ENCODE measurements at places on chromosomes 4 and X.
A peak's percentile ranks its signal among the peaks of the same experiment; 100 is the strongest.

DNA sequence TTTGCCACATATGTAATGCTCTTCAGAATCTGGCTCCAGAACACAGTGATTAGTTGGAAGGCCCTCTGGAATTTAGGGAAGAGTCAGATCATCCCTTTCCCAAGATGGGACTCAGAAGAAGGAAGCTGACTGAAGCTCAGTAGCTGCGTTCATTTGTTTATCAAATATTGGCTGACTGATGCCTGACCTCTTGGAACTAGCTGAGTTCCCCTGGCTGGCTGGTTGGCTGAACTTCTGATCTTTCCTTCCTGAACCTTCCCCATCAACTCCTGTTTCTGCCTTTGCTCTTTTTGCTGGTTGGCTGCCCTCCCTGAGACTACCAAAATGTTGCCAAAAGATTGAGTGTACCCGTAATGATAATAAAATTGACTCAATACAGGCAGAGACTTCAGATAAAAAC, 866.5 kb upstream of the INTU start:
- peak overlapping the region; percentile 29 for H3K27ac ChIP-seq
- H3K4me1 ChIP-seq, result peaks cover 4% of the 10 kb centered on the region
- H3K4me3 ChIP-seq, result no peak overlapping the region

DNA sequence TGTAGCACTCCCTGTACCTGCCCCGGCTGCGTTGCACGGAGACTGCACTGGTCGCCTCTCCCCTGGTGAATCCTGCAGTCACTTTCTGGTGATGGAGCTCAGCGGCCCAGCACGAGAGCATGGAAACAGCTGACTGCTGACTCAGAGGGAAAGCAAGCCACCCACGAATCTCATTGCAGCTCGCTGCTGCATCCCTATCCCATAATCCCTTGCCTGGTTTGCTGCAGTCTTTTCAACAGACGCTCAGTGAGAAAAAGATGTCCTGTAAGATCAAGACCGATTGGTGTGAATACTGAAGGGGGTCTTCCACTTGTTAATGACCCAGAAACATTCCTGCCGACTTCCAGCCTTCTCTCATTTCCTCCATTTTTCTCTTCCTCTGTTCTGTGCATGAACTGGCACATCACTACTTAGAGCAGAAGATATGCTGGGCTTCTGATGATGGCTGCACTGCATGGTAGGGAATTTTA, 52.9 kb downstream of the TRIM2 start:
- H3K36me3 ChIP-seq, result no peaks in the 10 kb centered on the region
- H3K27ac ChIP-seq, result peak overlapping the region; percentile 31
- peaks cover 5% of the 10 kb centered on the region for H3K4me1 ChIP-seq
- H3K27me3 ChIP-seq, result no peaks in the 10 kb centered on the region

GRCh38 chr4:76562161-76562560, 127.1 kb downstream of the SHROOM3 start:
- H3K4me3 ChIP-seq, result no peak overlapping the region
- H3K4me1 ChIP-seq, result peaks cover 17% of the 10 kb centered on the region

GRCh38 chr4:8316251-8316771, 46.8 kb downstream of the HTRA3 start:
- H3K4me1 ChIP-seq, result peaks cover 14% of the 10 kb centered on the region
- H3K27ac ChIP-seq, result peak overlapping the region; percentile 18
- H3K27me3 ChIP-seq, result no peaks in the 10 kb centered on the region
- no peak for DNase-seq
- no peaks in the 10 kb centered on the region for H3K36me3 ChIP-seq

DNA sequence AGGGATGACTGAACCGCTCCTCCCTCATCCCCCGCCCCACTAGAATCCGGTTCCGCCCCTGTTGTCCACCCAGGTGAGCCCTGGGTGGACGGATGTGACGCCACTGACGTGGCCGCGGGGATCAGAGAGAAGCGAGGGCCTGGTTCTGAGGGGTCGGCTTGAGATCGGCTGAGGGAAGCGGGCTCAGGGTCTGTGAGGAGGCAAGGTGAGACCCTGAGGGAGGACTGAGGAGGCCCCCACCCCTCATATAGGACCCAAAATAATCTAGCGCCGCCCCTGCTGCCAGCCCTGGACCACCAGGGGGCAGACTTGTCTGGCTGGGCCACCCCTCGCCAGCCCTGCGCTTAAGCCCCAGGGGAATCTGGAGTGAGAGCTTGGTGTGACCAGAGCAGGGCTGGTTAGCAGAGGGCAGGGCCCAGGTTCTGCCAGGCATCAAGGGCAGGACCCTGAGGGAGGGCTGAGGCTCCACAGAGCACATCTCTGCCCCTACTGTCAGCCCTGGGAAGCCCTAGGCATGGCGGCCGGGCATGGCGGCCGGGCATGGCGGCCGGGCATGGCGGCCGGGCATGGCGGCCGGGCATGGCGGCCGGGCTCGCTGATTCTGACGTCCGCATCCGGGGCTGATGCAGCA, at the start of gene MAGEA8:
MAGEA8 (plus strand) TSS at position 103 of the 631 bp plus-strand sequence. CDS start 3,090 bp downstream, outside the sequence.
- H3K27me3 ChIP-seq, result no peaks in the 10 kb centered on the region
- H3K4me3 ChIP-seq, result no peak within 1 kb of the TSS
- no peaks in the 10 kb centered on the region for H3K4me1 ChIP-seq
- H3K27ac ChIP-seq, result no peak within 1 kb of the TSS
- no peak for DNase-seq

DNA sequence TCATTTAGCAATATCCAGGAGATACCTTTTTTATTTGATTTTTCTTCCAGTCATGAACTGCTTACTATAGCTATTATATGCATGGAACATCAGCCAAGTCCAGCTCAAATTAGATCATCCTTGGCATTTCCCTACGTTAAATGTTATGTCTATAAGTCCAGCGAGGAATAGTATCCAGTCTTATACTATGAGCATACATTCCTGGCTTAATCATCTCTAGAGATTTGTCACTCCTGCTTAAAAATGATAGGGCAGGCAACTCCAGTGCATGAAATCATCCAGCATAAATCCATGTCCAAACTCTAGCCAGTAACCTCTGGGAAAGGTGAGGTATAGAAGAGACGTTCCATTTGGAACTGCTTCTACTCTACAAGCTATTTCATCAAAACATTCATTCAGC, 126.7 kb upstream of the VCX2 start:
- no peak overlapping the region for H3K4me3 ChIP-seq
- H3K27me3 ChIP-seq, result no peaks in the 10 kb centered on the region
- DNase-seq, result no peak
- no peaks in the 10 kb centered on the region for H3K36me3 ChIP-seq
- no peak overlapping the region for H3K27ac ChIP-seq

DNA sequence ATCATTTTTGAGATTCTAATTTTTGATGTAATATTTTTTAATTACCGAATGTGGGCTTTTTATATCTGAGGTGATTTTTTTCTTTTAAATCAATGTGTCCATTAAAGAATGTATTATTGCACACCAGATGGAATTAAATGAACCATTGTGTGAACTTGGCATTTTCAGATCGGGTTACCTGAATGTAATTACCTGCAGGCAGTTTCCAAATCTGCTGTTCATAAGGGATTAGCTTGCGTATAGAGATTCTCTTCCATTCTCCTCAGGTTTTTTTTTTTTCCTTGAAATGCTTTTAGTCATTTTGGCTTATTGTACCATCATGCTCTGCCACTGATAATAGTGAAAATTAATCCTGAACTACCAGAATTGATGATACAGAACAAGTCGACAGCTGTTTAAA, 511.5 kb upstream of the ATOH1 start:
- H3K4me3 ChIP-seq, result no peak overlapping the region
- H3K27me3 ChIP-seq, result no peaks in the 10 kb centered on the region
- H3K27ac ChIP-seq, result no peak overlapping the region

DNA sequence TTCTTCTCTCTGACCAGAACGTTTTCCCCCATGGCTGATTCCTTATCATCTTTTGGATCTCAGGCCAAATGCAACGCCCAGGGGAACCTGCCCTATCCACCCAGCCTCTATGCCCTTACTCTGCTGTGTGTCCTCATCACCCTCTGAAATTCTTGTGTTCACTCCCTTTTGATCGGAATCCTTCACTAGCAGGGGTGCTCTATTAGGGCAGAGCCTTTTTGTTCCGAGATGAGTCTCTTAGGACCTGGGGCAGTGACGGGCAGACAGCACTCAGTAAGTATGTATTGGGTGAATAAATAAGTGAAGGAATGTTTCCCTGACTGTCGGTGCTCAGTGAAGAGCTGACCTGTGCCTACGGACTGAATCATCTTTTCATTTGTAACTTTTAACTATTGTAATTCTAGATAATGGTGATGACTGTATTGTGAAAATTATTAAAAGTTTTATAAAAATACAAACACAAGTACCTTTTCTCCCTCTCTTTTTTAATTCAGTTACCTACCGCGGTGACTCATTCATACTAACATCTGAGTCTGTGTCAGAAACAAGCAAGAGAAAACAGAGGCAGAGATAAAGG, 4.8 kb upstream of the TENM3 start:
- peak overlapping the region; percentile 6 for H3K27ac ChIP-seq
- H3K27me3 ChIP-seq, result no peaks in the 10 kb centered on the region
- H3K36me3 ChIP-seq, result no peaks in the 10 kb centered on the region
- H3K4me1 ChIP-seq, result peaks cover 19% of the 10 kb centered on the region
- DNase-seq, result peak; percentile 48

DNA sequence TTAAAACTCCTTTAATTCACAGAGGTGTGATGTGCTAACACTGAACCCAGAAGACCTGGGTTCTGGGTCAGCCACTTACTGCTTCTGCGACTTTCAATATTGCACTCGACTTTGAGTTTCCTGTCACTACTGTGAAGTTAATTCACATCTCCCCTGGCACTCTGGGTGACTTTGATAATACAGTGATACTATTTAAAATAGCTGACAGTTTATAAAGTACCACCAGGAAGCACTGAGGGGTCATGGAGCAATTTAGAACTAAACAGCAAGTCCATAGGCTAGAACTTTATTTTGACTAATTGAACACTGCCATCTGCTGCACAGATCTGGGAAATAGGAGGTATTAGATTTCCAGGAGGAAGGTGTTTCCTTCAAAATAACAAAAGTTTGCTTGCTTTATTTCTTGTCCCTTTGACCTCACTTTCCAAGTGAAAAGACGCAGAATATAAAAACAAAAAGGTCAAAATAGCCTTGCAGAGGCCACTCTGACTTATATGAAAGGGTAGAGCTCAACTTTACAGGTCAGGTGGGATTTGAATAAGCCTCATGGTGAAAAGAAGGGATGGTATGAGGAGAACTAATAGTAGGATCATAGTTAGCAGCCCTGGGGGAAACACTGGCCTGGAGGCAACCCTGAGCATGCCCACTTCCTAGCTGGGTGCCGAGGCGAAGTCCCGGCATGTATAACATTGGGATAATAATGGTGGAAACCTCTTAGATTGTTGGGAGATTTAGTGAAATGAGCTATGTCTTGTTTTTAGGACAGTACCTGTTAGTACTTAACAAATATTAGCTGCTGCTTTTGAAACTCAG, 53.4 kb downstream of the ZNF518B start:
- no peaks in the 10 kb centered on the region for H3K27me3 ChIP-seq
- no peak overlapping the region for H3K4me3 ChIP-seq
- DNase-seq, result peak; percentile 30
- H3K36me3 ChIP-seq, result no peaks in the 10 kb centered on the region
- H3K4me1 ChIP-seq, result no peaks in the 10 kb centered on the region

- no peaks in the 10 kb centered on the region for H3K27me3 ChIP-seq
- no peak overlapping the region for H3K27ac ChIP-seq
These were observed 333.9 kb upstream of the FSTL5 start for GRCh38 chr4:162497564-162498167.

DNA sequence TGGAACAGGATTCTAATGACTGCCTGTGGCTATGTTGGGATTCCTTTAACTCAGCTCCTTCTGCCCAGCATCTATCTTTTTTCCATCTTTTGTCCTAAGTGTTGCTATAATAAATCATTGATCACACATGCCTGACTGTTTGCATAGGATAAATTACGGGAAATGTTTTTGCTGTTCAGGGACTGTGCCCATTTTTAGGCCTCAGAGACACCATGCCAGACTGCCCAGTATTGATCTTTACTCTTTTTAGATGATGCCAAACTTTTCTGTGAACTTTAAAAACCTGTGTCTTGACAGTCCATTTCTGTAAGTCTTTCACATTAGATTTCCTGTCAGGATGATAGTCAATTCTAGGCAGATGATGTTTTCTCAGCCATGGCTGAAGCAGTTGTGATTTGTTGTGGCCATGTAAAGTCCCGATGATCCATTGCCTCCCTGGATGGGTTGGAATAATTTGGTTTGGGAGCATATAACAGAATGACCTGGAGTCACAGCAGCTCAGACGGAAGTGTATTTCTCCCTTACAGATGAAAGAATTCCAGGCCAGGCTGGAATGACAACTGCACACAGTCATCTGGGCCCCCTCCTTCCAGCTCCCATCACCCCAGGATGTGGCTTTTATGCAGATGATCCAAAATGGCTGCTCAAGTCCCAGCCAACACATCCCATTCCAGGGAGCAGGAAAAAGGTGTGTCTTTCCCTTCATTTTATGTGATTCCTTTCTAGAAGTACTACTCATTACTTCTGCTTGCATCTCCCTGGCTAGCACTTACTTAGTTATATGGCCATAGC, 3.4 kb downstream of the HTT-AS start:
- peak; percentile 42 for DNase-seq
- H3K27me3 ChIP-seq, result peaks cover 7% of the 10 kb centered on the region
- 0 out of 2 replicates have a peak, but pooled peaks cover under 1% of the 10 kb centered on the region for H3K4me1 ChIP-seq
- H3K36me3 ChIP-seq, result no peaks in the 10 kb centered on the region
- no peak overlapping the region for H3K27ac ChIP-seq

DNA sequence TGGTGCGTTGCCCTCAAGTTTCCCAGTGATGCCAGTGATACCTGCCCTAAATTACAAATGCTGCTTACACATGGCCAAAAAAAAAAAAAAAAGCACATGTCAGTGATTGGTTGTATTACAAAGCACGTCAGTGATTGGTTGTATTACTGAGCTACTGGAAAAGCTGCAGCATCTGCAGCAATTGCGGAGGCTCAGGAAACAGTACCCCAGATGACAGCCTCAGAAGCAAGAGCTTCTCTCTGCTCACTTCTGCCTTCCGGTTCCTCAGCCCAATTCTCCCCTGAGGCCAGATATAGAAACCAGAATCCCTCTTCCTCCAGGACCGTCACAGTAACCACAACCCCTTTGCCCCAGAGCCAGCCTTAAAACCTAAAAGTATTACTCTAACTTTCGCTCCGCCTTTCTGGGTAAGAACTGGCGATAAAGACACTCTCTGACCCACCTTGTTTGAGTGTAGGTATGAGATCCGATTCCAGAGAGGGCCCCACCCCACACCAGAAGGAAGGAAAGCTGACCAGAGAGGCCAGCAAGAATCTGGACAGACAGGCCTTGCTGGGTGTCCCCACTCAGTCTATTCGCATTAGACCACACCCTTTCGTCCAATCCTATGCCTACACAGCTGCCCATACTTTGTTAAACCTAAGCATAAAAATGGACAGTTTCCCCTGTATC, 85.0 kb upstream of the SORBS2 start:
- peaks cover 29% of the 10 kb centered on the region for H3K27me3 ChIP-seq
- H3K4me1 ChIP-seq, result no peaks in the 10 kb centered on the region
- no peak for DNase-seq
- H3K27ac ChIP-seq, result no peak overlapping the region

- no peaks in the 10 kb centered on the region for H3K4me1 ChIP-seq
- H3K36me3 ChIP-seq, result no peaks in the 10 kb centered on the region
- H3K4me3 ChIP-seq, result no peak overlapping the region
These were observed 21.4 kb upstream of the PJA1 start for GRCh38 chrX:69186651-69187050.

GRCh38 chr4:38614231-38614630, 49.8 kb upstream of the KLF3 start:
- DNase-seq, result peak; percentile 17
- no peaks in the 10 kb centered on the region for H3K27me3 ChIP-seq
- no peaks in the 10 kb centered on the region for H3K36me3 ChIP-seq
- H3K4me1 ChIP-seq, result peaks cover 9% of the 10 kb centered on the region
- no peak overlapping the region for H3K4me3 ChIP-seq
- peak overlapping the region; percentile 18 for H3K27ac ChIP-seq
